ENCODE measurements at places on chromosomes 16 and 17.

DNA sequence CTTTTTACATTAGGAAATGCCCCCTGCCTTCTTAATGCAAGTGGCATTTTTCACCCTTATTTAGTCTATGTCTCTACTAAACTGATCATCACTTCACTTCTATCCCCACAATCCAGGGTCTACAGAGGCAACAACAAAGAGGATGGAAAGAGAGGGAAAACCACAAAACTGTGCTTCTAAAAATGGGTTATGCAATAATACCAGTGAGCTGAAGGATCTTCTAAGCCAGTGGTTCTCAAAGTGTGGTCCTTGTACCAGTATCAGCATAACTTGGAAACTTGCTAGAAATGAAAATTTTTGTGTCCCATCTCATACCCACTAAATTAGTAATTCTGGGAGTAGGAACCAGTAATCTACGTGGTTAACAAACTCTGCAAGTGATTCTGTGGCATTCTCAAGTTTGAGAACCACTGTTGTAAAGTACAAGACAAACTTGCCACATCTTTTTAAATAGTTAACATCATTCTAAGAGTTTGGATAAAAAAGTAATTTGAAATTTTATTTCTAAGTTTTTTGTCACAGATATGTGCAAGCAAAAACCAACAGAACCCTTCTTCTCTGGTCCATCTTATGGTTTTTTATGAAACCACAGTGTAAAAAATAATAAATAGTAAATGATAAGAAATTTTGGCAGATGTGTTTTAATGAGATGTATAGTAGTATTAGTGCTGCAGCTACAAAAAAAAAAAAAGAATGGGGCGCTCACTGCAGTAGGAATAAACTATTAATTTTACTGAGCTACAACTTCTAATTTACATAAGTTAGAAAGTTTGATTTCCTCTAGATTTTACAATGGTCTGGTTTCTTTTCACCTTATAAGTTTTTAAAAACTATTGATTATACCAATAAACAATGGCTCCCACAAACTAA is 16.2 kb downstream of the CDC27 start:
- no peak for DNase-seq

- no peak for DNase-seq
These were observed 66.8 kb downstream of the RGS9 start for GRCh38 chr17:65204001-65204400.

- peak; percentile 91 for DNase-seq
These were observed 24.2 kb downstream of the FAM117A start for GRCh38 chr17:49739641-49740271.

DNA sequence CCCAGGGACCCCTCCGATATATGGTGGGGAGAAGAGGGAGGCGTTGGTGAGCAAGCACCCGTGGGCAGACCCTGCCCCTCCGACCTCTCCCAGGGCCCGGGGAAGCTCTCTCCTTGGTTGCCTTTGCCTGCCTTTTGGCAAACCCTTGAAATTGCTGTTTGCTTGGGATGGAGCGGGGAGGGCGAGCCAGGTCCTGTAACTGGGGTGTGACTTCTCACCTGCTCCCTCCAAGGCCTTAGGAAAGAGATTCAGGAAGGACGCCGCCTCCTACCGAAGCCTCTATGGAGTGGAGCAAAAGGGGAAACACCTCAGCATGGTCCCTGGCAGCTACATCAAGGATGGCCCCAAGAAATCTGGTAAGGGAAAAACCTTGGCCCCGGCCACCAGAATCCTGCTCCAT is 4.6 kb downstream of the C16orf78 start:
- DNase-seq, result no peak

DNA sequence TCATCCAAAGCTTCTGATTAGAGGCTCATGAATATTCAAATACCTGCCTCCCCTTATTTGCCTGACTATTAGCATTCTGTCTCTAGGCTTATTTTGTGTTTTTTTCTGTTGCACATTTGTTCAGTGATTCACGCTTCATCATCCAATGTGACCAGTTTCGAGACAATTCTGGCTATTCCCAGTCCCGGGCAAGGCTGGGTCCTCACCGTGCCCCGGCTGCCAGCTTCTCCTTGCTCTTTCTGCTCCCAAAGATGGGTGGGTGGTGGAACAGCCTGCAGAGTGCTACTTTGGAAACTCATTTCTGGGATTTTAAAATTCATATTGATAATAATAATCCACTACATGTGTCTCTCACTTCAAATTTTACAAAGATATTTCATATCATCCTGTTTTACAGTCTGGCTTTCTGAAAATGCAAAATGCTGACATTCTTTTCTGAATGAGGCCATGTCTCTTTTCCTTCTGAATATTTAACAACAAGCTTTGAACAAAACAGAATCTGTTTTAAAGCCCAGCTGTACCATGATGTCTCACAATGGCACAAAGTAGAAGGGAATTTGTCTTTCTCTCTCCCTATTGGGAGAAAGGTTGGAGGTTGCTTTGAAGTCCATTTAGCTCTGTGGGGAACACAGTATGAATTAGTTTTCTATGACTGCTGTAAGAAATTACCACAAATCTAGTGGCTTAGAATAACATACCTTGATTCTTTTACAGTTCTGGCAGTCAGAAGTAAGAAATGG is 116.9 kb upstream of the CDH13 start:
- DNase-seq, result no peak

- DNase-seq, result no peak
These were observed 1.1 kb upstream of the TPPP3 start for GRCh38 chr16:67394155-67395104.

- DNase-seq, result no peak
These were observed 89.5 kb downstream of the MARF1 start for GRCh38 chr16:15553313-15554088.

DNA sequence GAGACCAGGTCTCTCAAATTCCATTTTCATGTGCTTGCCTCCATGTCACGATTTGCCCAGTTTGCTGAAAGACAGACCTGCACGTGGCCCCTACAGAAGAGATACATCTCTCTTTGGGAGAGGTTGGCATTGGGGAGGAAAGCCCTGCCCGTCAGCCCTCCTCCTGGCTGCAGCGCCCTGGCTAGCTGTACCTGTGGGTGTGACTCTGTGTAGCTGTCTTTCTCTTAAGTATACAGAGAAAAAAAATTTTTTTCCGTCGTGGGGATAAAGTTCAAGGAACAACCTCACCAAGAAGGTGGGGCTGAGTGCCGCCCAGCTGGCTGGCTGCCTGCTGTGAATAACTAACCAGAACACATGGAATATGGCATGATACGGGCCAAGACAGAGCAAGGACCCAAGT is 26.5 kb downstream of the TMEM98 start:
- no peak for DNase-seq

GRCh38 chr16:49856672-49857330 is 889 bp upstream of the ZNF423 start:
- DNase-seq, result no peak

- DNase-seq, result no peak
These were observed 28.6 kb upstream of the DBNDD1 start for GRCh38 chr16:90047714-90048346.

GRCh38 chr17:67390646-67391361 is 13.7 kb downstream of the PITPNC1 start:
- DNase-seq, result peak; percentile 40

DNA sequence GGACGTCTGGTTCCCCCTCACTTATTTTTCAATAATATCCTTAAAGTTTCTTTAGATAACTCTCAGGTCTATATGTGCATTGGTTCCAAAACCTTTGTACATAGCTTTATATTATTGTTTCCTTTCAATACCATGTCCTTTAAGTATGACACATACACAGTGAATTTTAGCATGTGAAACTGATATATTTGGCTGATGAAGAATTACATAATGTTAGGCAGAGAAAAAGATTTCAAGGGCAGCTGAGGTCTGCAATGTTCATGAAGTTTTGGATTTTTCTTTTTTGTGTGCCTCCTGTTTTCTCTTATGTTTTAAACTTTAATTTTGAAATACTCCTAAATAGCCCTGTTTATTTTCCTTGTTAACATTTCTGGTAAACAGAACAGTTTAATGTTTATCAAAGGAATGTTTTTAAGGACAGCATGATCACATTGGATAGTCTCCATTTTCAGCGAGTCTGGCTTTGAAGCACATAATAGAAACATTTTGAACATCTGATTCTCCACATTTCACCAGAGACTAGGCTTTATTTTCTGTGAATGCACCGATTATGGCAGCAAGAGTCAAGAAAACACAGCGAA is 32.9 kb upstream of the FBXO47 start:
- DNase-seq, result no peak

GRCh38 chr16:78925083-78925767 is 675.3 kb downstream of the MAF start:
- DNase-seq, result no peak

GRCh38 chr17:59093145-59093701 is 13.5 kb downstream of the TRIM37 start:
- DNase-seq, result no peak

- DNase-seq, result no peak
These were observed 27.8 kb downstream of the C16orf96 start for GRCh38 chr16:4583906-4584305.

GRCh38 chr16:53132406-53132805 is 77.6 kb downstream of the CHD9 start:
- DNase-seq, result no peak

- DNase-seq, result no peak
These were observed 16.9 kb downstream of the SLX4 start for GRCh38 chr16:3594316-3595109.

- peak; percentile 7 for DNase-seq
These were observed 59.4 kb upstream of the ALOX12 start for GRCh38 chr17:6936370-6937028.

- no peak for DNase-seq
These were observed 89.3 kb downstream of the RPGRIP1L start for GRCh38 chr16:53614346-53614745.

- no peak for DNase-seq
These were observed 27.7 kb upstream of the MYOCD start for GRCh38 chr17:12637745-12638651.

GRCh38 chr16:23944381-23944780 is 108.6 kb downstream of the PRKCB start:
- no peak for DNase-seq

GRCh38 chr17:80894726-80895125 is 96.9 kb upstream of the CHMP6 start:
- DNase-seq, result no peak

DNA sequence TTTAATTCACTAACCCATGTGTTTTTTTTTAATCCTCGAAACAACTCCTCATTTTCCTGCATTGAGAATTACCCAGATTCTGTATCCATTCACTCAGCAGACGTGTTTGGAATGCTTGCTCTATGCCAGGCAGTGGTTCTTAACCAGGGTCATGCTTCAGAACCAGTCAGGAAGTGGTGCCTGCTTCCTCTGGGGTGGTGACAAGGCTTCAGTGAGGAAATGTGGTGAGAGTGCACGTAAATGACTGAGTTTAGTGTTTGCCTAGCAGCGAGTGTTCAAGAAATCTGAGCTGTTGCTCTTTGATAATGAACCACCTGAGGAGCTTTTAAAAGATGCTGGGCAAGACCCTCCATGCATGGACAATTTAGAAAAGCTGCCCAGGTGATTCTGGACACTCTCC is 9.9 kb downstream of the ZFP90 start:
- no peak for DNase-seq

- no peak for DNase-seq
These were observed 62.2 kb downstream of the FBXL20 start for GRCh38 chr17:39339272-39339671.

DNA sequence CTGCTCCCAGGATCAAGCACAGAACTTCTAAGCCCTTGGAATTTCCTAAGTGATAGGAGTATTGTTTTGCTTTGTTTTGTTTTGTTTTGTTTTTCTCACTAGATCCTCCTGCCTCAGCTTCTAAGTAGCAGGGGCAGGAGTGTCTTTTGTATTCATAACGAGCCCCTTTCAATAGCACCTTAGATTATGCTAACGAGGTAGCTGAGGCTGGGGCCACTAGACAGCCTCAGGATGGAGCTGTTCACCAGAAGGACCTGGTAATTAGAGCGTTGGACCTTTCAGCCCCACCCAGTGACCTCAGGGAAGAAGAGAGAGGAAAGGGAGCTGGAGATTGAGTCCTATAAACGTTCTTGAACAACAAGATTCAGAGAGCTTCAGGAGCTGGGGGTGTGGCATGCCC is 43.6 kb downstream of the IKZF3 start:
- DNase-seq, result no peak

DNA sequence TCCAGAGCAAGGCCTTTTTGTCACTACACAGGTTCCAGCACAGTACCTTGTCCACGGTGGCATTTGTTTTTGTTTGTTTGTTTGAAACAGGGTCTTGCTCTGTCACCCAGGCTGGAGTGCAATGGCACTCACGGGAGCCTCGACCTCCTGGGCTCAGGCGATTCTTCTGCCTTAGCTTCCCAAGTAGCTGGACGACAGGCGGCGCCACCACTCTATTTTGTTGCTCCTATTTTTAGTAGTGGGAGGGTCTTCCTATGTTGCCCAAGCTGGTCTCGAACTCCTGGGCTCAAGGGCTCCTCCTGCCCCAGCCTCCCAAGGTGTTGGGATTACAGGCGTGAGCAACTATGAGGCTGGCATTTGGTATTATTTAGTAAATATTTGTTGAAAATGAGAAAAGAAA is 10.3 kb downstream of the MRC2 start:
- no peak for DNase-seq

DNA sequence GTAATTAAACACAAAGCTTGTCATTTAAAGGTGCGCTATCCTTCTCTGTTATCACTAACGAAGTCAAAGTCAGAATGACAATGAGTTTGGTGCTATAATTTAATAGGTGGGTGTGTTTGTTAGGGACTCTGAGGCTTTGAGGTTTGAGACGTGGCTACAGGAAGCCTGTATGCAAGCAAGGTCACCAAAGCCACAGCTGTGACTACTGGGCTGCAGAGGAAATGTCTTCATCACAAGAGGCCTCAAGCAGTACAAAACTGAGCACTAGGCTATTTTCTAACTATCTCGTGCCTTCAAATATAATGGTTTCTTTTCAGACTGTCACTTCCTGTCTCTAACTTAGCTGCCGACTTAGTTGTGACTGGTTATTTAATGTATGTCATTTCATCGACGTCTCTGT is 141.2 kb downstream of the AATF start:
- peak; percentile 34 for DNase-seq

DNA sequence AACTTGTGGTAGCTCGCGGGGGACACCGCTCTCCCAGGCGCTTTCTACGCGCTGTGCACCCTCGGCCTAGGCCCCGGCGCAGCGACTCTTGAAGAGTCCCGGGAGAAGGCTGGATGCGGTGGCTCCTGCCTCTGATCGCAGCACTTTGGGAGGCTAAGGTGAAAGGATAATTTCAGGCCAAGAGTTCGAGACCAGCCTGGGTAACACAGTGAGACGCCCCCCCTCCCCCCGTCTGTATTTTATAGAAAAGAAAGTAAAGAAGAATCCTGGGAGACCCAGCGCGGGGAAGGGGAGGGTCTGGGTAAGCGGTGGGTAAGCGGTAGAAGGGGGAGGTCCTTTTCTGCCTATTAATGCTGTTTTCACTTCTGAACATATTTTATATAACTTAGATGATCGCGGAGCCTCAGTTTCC is 486 bp upstream of the PLLP start:
- DNase-seq, result no peak

- DNase-seq, result no peak
These were observed 28.7 kb upstream of the TNRC6A start for GRCh38 chr16:24700549-24701392.

GRCh38 chr17:1829216-1829591 is 498 bp downstream of the SMYD4 start:
- no peak for DNase-seq
